HCEC 1CT (cell line): ENCODE measurements at places on chromosomes 11 and 22.

- no peak for DNase-seq
These were observed 17.5 kb upstream of the TMEM191C start for GRCh38 chr22:21449531-21450319.

GRCh38 chr22:38443628-38444521 is 11.1 kb downstream of the KCNJ4 start:
- DNase-seq: no peak

DNA sequence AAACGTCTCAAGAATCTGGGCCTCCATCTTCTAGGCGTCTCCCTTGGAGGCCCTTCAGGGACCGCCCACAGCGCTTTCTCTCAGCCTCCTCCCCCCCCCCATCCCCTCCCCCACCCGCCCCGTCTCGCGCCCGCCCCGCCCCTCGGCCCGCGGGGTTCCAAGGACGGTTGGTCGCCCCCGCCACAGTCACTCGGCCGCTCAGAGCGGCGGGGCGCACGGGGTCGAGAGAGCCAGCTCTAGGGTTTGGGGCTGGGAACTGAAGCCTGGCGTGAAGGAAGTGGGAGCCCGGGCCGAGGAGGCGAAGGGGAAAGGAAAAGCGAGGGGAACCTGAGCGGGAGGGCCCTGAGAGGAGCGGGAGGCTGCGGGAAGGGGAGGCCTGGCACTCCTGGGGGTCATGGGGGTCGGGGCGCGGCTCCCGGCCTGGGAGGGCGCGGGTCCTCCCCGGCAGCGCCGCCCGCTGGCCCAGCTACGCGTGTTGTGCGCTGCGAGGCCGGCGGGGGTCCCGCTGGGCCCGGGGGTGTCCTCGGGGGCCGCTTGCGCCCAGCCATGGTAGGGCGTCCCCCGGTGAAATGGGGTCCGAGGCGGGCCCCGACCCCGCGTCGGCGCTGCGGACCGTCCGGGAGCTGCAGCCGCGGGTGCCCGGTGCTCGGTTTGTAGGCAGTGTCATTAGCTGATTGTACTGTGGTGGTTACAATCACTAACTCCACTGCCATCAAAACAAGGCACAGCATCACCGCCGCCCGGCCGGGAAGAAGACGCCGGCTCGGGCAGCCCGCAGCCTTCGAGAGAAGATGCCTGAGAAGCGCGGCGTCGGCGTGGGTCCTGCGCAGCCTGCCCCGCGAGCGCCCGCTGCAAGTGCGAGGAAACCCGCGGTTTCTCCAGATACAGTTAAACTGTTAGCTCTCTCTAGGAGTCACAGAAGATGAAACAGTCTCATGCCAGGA is at the start of gene BTG4:
Gene BTG4, minus strand, starts transcription at position 91 of the 944 bp plus-strand sequence. CDS start 13,610 bp downstream, outside the sequence.
- no peak for DNase-seq

GRCh38 chr11:47020793-47021526 is 84.4 kb downstream of the CSTPP1 start:
- DNase-seq: peak; percentile 42

DNA sequence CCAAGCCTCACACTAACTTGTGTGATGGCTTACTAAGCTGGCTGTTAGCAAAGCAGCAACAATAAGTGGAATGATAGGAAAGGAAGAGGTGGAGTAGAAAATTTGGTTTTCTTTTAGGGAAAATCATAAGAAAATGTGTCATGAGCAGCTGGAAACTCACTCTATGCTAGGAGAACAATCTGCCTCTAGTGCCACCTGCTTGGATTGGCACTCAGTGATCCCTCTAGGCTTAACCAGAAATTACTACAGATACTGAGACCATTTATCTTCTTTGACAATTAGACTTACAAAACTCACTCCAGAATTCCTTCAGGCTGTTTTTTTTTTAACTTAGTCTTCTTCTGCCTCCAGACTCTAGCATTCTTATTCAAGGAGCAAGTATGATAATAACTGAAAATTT is 117.3 kb downstream of the CD44 start:
- DNase-seq: no peak

DNA sequence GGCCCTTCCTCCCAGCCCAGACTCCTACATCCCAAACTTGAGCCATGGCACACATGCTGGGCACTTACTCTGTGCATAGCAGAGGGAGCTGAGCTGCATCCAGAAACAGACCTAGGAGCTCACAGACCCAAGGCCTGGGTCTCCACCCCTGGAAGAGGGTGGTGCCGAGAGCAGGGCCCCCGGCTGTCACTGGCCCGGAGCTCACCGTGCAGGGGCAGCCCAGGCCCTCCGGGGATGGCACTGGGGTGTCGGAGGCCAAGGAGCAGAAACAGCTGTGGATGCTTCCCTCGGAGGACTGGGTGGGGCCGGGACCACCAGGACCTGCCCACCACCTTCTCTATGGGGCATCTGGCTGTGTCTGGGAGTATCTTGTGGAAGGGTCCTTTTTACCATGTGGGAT is 4.3 kb upstream of the APOBEC3A start:
- DNase-seq: no peak

DNA sequence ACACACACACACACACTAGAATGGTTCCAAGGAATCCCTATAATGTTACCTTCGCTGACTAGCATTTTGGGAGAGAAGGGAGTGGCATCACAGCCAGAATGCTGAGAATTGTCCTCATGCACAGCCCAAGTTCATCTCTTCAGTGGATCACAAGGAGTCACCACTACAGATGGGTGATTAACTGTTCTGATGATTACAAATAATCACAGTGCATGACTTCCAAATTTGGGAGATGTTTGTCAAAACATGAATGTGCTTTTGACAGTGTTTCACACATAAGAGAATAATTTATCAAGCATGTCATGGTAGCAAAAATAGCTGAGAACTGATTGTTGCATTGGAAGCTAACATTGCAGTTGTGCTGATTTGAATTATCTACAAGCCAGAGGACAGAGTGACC is 80.9 kb upstream of the SC5D start:
- DNase-seq: no peak

DNA sequence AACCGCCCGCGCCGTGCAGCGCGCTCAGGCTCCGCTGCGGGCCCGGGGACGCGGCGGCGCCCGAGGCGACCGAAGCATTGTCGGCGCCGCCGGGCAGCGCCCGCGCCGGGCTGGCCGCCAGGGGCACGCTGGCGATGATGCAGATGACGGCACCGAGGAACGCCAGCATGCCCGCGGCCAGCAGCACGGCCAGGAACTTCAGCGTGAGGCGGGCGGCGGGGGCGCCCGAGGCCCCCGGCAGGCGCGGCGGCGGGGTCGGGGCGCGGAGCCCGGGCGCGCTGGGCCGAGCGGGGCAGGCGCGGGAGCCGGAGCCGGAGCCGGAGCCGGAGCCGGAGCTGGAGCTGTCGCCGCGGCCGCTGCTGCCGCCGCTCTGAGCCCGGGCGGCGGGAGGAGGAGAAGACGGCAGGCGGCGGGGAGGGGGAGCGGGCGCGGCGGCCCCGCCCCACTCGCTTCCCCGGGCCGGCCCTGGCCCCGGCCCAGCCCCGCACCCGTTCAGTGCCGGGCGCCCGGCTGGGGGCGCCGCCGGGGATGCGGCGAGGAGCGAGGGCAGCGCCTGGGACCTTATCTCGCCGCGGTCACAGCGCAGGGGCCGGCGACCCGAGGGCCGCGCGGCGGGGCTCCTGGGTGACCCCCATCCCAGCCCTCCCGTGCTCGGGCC is at the start of gene NPTXR:
Gene NPTXR, minus strand, starts transcription at position 372 of the 658 bp plus-strand sequence.
- DNase-seq: no peak

DNA sequence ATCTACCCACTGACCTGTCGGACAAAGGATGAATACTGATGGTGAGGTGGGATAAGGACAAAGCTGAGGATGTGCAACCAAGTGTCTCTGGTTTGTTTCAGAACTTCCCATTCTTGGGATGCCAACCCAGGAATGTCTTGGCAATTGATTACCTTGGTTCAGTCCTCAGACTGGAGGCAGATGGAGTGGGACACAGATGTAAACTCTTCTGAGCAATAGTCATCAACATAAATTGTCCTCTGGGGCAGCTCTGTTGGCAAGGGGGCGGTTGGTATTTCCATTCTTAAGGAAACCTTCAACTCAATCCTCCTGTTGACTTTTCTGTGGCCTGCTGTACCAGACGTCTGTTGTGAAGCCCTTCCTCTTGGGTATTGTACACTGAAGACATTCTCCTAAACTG is 6.8 kb downstream of the ABTB2 start:
- no peak for DNase-seq

DNA sequence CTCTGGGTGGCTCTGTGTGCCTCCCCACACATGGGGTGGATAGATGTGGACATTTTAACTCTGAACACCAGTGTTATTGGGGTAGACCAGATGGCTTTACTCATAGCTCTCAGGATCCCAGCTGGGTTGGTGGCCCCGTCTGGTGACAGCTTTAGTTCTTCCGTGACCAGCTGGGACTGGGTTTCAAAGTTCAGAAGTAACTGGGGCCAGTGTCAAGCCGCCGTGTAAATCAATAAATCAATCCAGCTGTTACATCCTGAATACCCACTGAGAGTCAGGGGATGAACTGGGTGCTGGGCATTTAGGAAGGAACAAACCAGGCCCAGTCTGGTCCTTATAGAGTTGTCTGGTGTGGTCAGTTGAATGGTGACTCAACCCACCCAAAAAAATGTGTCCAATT is 269.4 kb downstream of the CTTN start:
- DNase-seq: no peak

DNA sequence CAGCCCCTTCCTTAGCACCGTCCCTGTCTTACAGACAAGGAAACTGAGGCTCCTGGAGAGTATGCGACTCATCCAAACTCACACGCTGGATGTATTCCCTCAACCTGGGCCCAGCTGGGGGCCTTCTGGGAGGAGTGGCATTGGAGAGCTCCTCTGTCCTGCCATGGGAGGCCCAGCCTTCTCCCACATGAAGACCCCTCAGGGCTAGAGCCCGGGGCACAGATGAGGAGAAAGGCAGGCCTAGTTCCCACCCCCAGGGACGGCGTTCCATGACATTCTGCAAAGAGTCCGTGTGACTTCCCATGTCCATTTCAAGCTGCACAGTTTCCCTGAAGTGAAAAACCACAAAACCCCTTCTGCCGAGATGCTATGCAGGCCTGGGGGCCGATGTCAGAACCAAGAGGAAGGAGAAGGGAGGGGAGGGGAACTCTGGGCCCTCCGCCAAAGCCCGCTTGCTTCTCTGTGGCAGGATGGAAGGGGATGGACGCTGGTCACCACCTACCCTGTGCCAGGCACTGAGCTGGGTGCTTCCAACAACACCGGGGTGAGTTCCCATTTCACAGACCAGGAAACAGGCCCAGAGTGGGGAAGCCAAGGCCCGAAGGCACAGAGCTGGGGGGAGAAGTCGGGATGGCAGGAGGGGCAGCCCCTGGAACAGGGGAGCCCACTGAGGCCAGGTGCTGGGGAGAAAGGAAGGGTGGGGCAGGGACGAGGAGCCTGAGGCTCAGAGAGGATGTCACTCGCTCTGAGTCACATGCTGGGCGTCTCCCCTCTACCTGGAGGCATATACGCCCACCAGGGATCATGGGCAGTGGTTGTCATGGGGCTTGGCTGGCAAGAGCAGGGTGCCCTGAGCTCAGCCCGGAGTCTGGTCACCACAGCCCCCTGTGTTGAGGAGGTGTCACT is 15.7 kb downstream of the RAC2 start:
- no peak for DNase-seq

- no peak for DNase-seq
These were observed 117.3 kb upstream of the PLET1 start for GRCh38 chr11:112377946-112378345.

DNA sequence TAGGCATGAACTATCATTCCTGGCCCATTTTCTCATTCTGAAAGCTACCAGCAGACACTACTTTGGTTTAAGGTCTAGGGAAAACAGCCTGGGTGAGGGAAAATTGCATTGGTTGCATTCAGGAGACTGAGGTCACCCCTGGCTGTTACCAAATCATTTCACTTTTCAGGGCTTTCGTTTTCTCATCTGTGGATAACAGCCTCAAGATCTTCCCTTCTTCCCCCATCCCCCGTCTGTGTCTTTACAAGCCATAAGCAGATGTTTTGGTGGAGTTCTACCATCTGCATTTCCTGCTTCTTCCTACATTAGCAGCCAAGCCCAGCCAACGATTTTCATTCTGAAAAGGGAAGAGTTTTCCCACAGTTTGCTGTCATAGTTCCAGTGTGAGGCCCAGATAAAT is 130.4 kb downstream of the HIPK3 start:
- DNase-seq: peak; percentile 12

DNA sequence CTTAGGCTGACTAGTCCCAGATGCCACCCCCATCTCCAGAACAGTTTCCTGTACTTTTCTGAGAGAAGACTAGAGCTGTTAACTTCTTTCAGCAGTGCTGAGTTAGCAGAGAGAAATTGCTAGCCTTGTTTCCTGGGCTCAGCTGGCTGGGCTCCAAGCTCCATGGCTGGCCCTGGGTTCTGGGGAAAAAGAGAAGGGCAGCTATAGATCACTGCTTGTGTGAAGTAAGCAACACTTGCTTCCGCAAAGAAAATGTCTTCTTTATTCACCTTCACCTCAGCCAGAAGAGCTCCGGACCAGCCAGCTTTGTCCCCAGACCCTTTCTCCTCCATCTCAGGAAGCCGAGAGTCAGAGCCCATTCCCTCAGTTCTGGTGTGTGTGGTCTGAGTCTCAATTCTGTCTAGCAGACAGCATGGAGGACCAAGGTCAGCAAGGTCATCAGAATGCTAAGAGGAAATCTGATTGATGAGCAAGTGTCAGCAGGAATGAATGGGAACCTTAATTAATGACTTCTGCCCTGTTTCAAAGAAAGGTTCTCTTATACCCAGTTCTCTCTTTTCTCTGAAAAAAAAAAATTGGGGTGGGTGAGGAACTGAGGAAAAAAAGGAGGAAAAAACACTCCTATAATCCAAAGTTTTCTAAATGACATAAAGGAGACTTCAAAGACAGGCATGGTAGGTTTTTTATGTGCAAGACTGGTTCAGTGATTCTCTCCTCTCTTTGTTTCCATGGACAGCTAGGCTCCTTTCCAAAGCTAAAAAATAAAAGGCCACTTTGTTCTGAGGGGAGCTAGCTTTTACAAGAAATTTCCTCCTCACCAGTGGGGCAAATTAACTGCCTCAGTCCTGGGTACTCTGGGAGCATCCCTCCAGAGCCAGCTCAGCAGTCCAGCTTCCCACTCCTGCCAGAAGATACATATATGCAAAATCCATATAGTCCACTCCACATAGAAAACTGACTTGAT is 63.6 kb upstream of the FAM181B start:
- DNase-seq: no peak

DNA sequence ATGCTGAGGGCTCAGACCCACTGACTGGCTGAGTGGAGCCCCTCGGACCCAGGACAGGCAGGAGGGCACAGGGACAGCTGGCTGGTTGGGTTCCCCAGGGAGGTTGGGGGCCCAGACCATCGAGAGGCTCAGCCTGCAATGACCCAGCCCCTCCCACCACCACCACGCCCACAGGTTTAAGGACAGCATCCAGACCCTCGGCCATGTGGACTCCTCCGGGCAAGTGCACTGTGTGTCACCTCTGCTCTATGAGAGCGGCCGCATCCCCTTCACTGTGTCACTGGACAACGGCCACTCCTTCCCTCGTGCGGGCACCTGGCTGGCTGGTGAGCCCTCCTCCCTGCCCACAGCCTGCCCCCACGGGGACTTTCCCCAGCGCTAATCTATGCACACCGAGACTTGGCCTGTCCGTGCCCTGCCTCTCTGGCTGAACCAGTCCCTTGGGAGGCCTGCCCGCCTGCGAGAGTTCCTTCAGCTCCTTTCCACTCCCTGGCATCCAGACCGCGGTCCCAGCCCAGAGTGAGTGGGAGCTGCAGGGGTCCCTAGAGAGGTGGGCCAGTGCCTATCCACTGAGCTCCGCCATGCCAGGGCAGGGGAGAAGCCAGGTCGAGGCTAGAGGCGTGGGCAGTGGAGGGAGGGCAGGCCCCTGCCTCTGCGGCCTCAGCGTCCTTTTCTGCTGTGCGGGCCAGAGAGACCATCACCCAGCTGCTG is 2.2 kb downstream of the SUSD2 start:
- no peak for DNase-seq
